ENCODE measurements at places on chromosomes 5 and 9. TPM values are rescaled to one million over a fixed set of nuclear protein-coding genes. Genes with fewer than 3 reads are reported as not detected.

NSG2 gene
- not detected for polyA plus RNA-seq

PDLIM4 gene
- polyA plus RNA-seq: 120 TPM

FOXI1 gene
- polyA plus RNA-seq: not detected

ARID3C gene
- not detected for polyA plus RNA-seq
